Caki2 (cell line): ENCODE measurements at places on chromosomes 5 and 9. TPM values are rescaled to one million over a fixed set of nuclear protein-coding genes. Genes with fewer than 3 reads are reported as not detected.

Gene TOR4A
- total RNA-seq = 35.1 and 51.9 TPM in 2 replicates

Gene ANKRD33B
- total RNA-seq = 8.5 and 9.3 TPM in 2 replicates

- no peak for DNase-seq
These were observed 43.3 kb upstream of the ALDOB start for GRCh38 chr9:101478906-101479305.

DNA sequence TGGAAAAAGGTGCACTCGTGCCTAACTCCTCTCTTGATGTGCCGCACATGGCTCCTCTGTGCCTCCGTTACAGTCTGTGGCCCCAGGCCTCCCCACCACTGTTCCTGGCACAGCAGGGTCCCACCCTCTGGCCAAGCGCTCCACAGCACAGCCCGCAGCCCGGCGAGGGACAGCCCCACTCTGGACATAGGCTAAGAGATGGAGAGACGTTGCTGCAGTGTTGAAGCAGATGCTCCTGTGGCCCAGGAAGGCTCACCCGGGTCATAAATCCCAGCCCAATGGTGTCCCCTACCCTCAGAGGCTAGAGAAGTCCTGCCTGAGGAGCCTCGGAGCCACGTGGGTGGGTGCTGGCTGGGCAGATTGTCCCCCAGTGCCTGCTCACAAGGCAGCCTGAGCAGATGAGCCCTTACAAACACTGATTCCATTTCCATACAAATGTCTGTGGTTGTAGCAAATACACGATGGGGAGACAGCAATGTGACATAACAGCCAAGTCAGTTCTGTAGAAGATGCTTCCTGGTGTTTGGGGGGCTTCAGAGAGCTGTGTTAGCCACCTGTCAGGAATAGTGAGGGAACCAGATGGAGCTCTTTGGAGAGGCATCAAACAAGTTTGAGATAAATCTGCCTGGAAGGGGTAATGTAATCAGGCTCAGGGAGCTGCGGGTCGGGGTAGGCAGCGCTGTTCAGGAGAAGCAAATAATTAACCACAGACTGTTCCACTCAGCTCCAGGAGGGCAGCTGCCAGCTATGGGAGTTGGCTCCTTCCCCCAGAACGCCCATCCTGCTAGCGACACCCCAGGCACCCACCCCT lies 41.7 kb downstream of the C5orf15 start:
- no peak for DNase-seq

GRCh38 chr9:124122813-124123462 lies 111.4 kb downstream of the LHX2 start:
- DNase-seq = no peak

GRCh38 chr9:105345626-105346025 lies 101.2 kb downstream of the SLC44A1 start:
- DNase-seq = no peak

DNA sequence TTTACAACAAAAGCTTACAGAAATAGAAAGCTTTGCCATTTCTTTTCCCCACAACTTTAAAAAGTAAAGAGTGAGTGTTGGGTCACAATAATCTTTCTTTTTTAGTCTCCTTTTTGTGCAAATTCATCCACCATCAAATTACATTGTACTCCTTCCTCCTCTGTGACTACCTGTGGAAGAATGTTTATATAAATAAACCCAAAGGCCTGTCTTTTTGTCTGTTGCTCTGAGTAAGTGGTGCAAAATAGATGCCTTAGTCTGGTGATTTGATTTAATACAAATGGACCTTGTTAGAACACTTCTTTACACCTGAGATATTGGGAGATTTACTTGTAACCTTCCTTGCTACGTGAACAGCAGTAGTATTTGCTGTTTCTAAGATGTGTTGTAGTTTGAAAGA lies 53.5 kb upstream of the TAF11L2 start:
- no peak for DNase-seq

Gene ANKH
- total RNA-seq = 16.3 and 30.1 TPM in 2 replicates

- DNase-seq = no peak
These were observed 156.5 kb downstream of the ASTN2 start for GRCh38 chr9:117258184-117258866.

DNA sequence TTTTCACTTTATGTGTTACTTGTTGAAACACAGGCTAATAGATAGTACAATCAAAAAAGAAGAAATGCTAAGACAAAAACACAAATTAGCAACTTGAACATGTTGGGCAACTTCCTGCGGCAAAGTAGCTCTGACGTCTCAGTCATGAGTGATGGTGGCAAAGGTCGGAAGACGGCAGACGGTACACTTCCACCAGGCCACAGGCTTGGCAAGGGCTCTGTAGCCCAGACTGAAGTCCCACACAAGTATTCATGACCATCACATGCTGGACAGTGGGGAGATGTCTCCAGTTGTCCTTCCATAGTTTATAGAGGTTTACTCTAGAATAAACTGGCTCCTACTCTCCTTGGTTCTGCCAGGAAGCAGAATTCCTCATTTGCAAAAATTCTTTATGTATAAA lies 831.3 kb downstream of the MTRR start:
- DNase-seq = no peak

Gene SLC28A3
- total RNA-seq = not detected in 2 replicates

GRCh38 chr9:35533398-35533797 lies 43.5 kb downstream of the RUSC2 start:
- DNase-seq = no peak

Gene SLC27A6
- total RNA-seq = not detected in 2 replicates

Gene PCA3
- not detected in 2 replicates for total RNA-seq

- DNase-seq = no peak
These were observed 3.8 kb upstream of the GGTA1 start for GRCh38 chr9:121503444-121503843.

Gene GARIN3
- not detected in 2 replicates for total RNA-seq

- DNase-seq = no peak
These were observed 159.5 kb downstream of the GLIS3 start for GRCh38 chr9:4140362-4140761.

Gene DPH7
- total RNA-seq = 6.6 and 18.6 TPM in 2 replicates

Gene SLC34A1
- total RNA-seq = 0.64 and 1.5 TPM in 2 replicates

GRCh38 chr9:86732514-86733171 lies 214.7 kb downstream of the GAS1 start:
- DNase-seq = no peak

DNA sequence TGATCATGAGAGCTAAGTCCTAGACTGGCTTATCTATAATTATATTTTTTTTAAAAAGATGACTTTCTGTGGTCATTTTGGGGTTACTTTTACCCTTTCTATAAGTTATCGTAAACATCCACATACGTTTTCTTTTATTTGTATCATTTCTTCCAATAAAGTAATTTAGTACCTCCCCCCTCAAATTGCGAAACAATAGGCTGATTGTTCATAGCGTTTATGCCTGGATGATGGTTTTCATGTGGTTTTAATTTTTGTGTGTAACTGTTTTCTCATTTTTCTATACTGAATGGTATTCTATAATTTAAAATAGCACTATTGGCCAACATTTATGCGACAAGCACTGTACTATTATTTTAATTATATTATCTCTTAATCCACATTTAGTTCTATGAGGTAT lies 44.5 kb downstream of the SMC5 start:
- DNase-seq = no peak

- DNase-seq = no peak
These were observed 38.9 kb downstream of the NDUFS6 start for GRCh38 chr5:1840071-1840547.

DNA sequence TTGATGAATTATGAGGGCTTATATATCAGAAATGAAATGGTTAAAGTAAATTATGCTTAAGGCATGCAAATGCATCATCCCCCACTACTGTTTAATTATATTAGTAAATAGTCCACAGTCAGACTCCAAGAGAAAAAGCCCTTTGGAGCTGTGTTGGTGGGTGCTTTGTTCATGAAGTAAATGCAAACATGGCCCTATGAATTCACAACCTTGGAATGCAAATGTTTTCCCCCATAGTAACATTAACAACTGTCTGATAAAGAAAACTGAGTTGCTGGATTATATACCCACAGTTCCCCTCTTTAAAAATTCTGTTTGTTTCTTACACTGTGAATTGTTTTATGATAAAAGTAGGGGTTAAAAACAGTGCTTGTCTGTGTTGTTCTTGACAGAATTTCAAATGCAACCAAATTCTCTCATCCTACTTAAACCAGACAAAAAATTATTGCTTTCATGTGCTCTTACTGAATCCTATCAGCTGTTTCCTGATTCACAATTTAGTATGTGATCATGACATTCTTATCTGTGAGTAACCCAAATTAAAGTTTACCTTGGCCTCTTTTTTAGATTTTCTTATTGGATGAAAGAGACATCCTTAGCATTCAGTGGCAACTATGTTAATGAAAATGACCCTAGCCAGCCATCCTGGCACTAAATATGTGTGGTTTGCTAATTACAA lies 48.5 kb upstream of the SNCAIP start:
- DNase-seq = no peak

Gene CDX1
- not detected in 2 replicates for total RNA-seq

Gene PHF24
- total RNA-seq = 0.07 and 0.20 TPM in 2 replicates

Gene IFNE
- total RNA-seq = not detected in 2 replicates

Gene DTWD2
- total RNA-seq = 6.1 and 10.6 TPM in 2 replicates

DNA sequence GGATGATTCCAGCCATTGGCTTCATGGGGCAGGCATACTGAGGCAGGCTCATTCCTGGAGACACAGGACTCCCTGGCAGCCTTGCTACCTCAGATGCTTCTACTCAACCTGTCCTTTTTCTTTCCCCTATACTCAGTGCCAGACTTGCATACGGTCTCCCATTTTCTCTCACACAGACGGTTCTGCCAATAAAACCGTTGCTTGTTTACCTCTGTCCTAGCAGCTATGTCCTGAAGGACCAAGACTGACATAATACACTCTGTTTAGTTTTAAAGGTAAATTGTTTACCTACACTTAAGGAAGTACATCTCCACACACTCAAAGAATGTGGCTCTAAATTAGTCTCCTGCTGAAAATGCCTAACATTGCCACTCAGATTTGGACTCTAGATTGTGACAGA lies 151.0 kb upstream of the RFX3 start:
- DNase-seq = no peak

Gene LHX6
- total RNA-seq = 0.12 and 0.74 TPM in 2 replicates

GRCh38 chr5:79636981-79637733 lies 24.9 kb downstream of the TENT2 start:
- no peak for DNase-seq

- DNase-seq = no peak
These were observed 24.1 kb downstream of the HRH2 start for GRCh38 chr5:175681968-175682340.

Gene CNTFR
- total RNA-seq = not detected in 2 replicates

DNA sequence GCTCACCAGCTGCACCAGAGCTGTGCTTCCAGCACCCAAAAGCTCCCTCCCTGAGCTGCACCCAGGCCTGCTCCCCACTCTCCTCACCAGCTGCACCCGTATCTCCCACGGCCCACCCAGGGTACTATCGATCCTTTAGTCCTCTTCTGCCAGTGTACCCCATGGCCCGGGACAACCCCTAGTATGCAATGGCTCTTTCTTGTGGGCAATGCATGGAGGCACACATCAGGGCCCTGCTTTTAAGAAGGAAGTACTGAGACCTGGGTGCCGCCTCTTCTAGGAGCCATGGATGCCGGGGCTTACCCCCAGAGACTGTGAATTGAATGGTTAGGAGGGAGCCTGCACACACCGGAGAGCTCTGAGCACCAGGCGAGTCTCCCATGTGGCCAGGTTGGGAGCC lies 49.5 kb downstream of the TENT4A start:
- DNase-seq = no peak

GRCh38 chr9:98402019-98402840 lies 146.8 kb upstream of the TBC1D2 start:
- no peak for DNase-seq

DNA sequence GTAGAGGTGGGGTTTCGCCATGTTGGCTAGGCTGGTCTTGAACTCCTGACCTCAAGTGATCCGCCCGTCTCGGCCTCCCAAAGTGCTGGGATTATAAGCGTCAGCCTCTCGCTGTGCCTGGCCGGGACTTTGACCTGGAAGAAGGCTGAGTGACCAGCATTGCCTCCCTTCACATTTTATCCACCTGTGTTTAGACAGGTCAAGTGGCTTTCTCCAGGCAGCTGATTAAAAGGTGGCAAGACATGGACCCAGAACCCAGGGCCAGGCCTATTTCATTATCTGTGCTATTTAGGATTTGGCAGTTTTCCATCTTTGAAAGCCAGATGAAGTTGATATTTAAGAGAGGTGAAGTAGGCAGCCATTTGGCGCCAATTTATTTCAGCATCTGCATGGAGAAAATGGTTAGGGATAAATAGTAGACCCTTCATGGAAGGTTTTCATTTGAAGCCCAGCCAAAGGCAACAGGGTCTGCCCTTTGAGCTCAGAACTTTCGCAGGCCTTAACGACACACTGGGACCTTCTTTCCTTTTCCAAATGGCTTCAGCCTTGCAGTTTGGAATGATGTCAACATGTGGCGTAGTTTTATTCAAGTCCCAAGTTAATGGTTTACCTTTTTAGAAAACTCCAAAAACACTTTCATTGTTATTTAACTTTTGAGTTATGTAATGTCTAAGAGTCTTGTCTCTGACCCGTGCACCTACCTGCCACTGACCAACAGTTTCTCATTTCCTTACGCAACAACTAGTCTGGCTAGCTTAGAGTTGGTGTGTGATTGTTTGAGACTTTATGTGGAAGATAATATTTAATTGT lies 8.4 kb downstream of the DAPK1 start:
- DNase-seq = peak; percentile 50

GRCh38 chr9:113858282-113858681 lies 17.8 kb upstream of the ZNF618 start:
- DNase-seq = no peak

Gene CSF1R
- total RNA-seq = not detected in 2 replicates

GRCh38 chr5:163578652-163579051 lies 73.2 kb downstream of the MAT2B start:
- DNase-seq = no peak

Gene SPATA6L
- total RNA-seq = 0.20 and 4.4 TPM in 2 replicates

DNA sequence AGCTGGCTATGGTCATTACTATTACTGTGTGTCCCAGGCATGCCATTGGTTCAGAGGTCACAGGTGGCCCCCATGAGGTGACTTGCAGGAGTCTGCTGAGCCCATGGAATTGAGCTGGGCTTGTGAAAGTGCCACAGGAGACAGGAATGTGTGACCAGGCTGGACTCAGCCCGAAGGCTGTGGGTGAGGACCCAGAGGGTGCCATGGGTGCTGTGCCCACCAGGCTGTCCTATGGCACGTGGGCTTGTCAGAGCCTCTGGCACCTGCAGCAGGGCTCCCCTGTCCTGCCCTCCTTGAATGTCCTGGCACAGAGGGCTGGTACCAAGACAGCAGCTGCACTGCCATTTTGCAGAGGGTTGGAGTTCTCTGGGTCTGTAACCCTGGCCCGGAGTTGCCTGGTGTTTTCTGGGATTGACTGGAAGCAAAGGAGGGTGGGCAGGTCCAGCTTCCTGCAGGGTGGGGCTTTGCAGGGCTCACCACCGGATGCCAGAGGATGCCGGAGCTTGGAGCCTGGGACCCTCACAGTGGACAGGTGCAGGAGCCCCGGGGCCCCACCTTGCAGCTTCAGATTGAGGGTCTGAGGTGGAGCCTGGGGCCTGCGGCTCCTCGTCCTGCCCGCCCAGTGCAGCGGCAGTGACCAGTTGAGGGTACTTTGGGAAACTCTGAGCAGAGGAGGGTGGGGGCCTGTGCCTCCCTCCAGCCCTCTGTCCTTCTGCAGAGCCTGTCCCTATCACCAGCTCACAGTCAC lies 14.2 kb downstream of the COL5A1 start:
- DNase-seq = no peak

DNA sequence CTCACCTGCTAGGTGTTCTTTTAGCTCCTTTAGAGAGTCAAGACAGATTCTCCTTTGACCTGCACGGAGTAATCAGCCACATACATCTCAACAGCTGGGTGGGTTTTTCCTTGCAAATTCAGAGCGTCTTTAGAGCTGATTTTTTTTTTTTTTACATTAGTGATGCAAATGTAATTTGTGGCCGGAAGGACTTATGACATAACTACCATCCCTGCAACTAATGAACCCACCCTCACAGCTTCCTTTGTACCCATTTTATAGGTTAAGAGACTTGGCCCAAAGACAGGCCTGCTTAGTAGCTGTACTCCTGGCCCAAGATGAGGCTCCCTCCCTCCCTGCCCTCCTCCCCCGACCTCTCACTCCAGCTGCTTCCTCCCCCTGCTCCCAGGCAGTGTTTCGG lies 69.9 kb upstream of the NIPAL4 start:
- no peak for DNase-seq
